DMS53 (cell line): ENCODE measurements at places on chromosomes 7 and 10.
A peak's percentile ranks its signal among the peaks of the same experiment; 100 is the strongest.

GRCh38 chr7:88500131-88500530 lies 193.4 kb upstream of the STEAP4 start:
- DNase-seq = no peak

GRCh38 chr7:94980418-94981142 lies 73.2 kb downstream of the PPP1R9A start:
- peak; percentile 74 for DNase-seq

DNA sequence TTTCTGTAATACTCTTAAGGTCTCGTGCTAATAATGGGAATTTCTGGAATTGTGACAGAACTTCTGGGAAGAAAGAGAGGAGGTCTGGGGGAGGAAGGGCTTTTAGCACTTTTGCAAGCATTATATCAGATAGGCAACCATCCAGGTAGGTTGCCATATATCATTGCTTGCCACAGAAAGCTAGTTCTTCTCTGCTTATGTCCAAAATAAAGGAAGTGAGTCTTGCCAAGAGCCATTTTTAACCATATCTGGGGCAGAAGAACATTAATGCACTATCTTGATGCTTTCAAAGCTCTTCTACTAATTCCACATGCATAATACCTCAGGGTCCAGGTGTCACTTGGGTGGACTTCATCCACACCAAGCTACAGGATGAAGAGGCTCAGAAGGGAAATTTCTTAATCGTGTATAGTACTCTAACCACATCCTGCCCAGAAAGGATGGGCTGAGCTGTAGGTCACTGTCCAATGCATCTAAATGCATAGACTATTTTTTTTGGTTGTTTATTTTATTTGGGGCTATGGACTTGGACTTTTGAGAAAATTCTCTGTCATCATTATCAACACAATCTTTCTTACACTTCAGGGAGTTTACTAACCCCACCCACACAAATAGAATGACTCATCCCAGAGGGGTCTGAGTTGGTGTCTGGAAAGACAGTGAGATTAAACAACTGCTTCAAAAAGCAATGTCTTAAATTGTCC lies 68.9 kb upstream of the ADO start:
- no peak for DNase-seq

GRCh38 chr10:112203328-112204076 lies 19.9 kb upstream of the GPAM start:
- DNase-seq = no peak

- DNase-seq = no peak
These were observed 295.4 kb downstream of the CDK14 start for GRCh38 chr7:90891529-90891928.

GRCh38 chr10:68848806-68849205 lies 21.5 kb downstream of the STOX1 start:
- DNase-seq = no peak

DNA sequence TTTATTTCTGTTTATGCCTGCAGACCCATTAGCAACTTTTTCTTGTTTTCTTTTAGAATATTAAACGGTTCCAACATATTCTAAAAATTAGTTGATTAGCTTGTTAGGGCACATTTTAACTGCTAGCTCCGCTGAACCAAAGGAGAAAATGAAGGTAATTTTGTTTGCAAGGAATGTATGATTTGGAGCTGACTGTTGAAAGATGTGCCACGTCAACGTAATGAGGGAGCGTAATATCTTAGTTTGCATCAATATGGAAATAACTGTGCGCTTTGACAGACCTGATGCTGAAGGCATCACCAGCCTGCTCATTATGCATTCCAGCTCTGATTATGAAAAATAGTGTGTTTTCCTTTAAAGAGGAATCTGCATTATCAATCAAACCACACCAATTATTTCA lies 102.0 kb upstream of the CTBP2 start:
- DNase-seq = no peak

GRCh38 chr7:82319674-82320118 lies 123.9 kb downstream of the CACNA2D1 start:
- peak; percentile 65 for DNase-seq

GRCh38 chr7:29809533-29810155 lies 3.3 kb downstream of the WIPF3 start:
- peak; percentile 22 for DNase-seq

DNA sequence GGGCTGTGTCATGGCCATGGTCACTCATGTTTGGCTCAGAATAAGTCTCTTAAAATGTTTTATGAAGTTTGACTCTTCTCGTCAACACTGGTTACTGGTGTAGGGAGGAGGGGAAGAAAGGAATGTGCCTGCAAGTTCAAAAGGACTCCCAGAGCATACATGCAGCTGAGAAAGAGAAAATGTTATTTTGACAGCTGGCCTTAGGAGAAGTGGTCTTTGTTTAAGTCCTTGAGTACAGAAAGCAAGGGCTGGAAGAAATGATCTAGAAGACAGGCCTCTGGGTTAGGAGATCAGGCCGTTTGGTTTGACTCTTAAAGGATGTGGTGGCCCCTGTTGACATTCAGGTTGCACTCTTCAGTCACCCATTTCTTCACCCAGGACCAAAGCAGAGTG lies 245.5 kb downstream of the REEP3 start:
- no peak for DNase-seq

DNA sequence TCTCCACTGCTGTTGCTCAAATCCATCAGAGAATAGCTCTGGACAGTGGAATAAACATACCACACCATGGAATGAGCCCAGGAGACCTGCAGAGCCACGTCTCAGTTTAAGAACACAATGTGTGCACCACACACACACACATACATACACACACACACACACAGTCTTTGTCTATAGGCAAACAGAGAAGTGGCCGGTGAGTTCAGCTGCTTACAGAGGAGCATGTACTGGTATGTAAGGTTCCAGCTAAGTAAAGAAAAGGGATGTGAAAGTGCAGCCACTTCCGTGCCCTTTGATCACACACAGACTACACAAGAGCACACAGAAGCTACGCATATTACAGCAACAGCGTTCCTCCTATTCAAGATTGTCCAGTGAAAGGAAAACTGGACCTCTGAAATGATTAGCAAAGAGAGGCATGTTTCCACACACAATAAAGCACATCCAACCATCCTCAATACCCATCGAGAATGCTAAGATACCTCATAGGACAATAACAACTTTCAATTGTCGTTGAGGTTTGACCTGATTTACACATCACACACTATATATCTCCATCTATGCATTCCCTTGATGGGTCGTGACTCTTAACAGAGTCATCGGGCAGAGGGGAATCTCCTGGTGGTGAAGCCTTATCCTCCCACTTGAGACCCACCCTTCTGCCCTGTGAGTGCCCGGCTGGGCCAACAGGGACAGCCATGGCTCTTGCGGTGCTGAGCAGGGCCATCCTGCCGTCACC lies 23.6 kb downstream of the SLC35B4 start:
- DNase-seq = no peak

DNA sequence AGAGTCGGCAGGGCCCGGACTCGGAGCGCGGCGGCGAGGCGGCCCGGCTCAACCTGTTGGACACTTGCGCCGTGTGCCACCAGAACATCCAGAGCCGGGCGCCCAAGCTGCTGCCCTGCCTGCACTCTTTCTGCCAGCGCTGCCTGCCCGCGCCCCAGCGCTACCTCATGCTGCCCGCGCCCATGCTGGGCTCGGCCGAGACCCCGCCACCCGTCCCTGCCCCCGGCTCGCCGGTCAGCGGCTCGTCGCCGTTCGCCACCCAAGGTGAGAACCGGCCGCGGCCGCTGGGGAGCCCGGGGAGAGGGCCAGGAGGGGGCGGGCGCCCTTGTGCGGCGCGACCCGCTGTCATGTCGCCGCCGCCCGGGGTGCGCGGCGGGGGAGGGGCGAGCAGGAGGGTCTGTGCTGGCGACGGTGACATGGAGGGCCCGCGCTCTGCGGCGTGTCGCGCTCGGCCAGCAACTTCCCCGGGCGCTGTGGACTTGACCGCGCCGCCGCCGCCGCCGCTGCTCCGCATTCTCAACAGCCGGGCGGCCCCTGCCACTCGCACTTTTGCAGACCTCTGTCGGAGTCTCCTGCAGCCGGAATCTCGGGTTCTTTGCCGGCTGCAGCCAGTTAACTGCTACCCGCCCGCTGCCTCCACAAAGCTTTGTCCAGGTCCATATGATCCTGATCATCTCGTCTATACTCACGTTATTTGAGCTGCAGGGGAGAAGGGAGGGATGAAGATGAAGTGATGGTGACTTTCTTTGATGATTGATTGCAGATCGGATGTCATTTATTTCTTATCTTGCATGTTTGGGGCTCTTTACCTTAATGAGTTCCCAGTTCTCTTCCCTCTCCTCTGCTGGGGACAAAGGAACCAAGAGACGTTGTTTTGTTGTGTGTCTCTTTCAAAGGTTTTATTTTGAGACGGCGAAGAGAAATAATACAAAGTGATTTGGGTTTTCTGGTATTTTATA lies 869 bp downstream of the TRIM24 start:
- peak; percentile 89 for DNase-seq

DNA sequence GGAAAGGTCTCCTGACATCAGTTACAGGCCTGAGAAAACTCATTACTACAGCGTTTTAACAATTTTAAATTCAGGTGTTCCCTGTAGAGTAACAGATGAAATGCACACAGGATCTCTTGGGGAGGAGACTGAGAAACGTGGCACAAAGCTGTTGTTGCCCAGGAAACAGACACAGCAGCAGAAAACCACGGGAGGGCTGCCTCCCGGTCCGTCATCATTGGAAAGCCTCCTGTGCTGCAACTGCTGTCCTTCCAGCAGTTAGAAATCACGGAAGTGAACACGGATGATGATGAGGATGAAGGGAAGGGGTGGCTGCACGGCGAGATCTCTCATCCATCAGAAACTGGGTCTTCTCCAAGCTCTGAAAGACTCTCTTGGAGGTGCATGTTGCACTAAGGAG lies 94.6 kb upstream of the RNF32 start:
- DNase-seq = no peak

- DNase-seq = no peak
These were observed 99.0 kb downstream of the PDE1C start for GRCh38 chr7:31971049-31971667.

GRCh38 chr10:132788180-132788830 lies 2.4 kb upstream of the NKX6-2 start:
- DNase-seq = peak; percentile 19

DNA sequence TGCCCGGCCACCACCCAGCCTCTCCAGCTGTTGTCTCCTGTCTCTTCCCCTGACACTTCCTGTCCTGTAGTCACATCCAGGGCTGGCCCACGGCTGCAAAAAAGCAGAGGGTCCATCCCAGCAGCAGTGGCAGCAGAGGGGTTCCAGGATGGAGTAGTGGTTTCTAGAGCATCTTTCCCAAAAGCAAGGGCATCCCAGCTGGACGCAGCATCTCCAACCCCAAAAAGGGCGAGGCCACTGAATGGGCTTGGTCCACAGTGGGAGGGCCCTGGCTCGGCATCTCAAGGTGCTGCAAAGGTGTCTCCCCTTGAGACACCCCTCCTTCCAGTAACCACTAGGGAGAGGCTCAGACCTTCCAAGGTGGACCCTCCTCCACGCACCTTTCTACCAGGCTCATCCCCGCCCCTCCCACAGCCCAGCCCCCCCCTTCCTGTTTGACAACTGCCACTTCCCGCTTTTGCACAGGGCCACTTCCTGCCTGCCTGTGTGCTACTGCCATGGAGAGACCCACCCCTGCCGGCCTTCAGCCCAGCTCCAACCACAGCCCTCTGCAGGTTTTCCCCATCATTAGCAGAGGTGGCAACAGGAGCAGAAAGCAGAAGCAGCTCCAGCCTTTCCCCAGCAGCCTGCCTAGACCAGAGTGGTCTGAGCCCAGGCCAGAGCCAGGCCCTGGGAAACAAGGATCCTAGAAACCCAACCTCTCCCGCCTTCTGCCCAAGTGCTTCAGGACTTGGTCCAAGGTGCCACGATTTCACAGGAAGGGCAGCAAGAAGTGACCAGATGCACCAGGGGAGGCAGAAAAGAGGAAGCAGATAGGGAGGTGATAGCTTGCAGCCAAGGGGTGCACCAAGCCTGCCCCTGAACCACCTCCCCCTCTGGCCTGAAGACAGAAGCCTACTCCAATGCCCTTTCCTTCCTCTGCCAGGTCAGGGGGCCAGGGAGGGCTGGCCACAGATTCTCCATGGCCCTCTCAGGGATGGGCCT lies 8.6 kb downstream of the CAMK2G start:
- DNase-seq = no peak

DNA sequence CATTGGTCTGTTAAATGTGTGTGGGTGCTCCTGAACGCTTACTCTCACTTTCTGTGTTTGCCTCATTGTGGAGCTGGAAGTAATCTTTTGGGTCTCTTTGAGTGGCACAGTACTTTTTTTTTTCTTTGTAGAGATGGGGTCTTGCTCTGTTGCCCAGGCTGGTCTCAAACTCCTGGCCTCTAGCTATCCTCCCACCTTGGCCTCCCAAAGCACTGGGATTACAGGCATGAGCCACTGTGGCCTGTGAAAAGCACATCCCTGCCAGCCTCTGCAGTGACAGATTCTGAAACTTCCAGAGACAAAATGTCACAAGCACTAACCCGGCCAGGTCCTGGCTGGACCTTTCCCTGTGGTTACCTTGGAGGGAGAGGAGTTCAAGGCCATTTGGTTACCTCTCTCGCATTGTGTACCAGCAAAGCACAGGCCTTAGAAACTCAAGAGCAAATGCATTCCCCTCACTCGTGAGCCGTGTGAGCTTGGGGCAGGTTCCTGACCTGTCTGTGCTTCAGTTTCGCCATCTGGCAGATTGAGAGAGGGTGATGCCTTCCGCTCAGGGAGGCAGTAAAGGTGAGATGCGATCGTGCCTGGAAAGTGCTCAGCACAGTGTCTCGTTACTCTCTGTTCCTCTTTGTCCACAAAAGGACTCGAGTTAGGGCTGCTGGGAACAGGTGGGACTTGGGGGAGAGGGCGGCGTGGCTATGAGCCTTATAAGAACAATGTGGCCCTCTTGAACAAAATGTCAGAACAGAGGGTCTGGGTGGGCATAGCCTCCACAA lies 72.6 kb upstream of the SEPHS1 start:
- DNase-seq = no peak

GRCh38 chr7:151083071-151083823 lies at the start of gene TMUB1:
Gene TMUB1, minus strand, starts transcription at chr7:151083493. Its CDS starts 930 bp downstream, at chr7:151082563.
- peak; percentile 89 for DNase-seq

DNA sequence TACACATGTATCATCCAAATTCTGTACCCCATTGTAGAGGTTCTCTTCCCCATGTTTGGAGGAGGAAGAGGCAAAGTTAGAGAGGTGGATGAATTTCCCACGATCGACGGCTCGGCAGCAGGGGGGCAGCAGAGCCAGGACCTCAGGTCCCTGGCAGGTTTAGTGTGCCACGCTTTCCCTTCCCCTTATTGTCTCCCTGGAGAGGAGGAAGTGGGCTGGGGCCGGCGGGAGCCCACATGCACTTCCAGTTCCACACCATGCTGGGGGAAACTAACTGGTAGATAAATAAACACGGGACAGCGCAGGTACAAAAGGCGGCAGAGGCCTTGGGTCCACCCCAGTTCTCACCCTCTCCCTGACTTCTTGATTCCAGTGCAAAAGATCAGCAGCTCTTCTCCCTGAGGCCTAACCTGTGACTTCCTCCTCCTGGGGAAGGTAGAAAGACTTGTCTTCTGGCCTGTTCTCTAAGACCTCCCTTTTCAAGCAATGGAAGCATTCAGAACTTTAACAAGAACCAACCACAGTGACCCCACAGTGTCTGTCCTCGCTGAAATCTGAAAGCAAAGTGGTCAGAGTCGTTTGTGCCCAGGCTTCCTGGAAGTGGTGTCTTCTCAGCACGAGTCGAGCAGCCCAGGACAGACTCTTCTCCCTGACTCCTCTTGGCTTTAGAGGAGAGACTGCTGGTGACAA lies 30.5 kb upstream of the SRGN start:
- DNase-seq = no peak

- peak; percentile 82 for DNase-seq
These were observed 14.1 kb upstream of the AKR1B10 start for GRCh38 chr7:134513169-134513752.

GRCh38 chr7:21461282-21461681 lies 33.4 kb downstream of the SP4 start:
- DNase-seq = no peak
